Fibroblast of lung (primary cell): ENCODE measurements at places on chromosomes 7 and 10. TPM values are rescaled to one million over a fixed set of nuclear protein-coding genes. Genes with fewer than 3 reads are reported as not detected.
A peak's percentile ranks its signal among the peaks of the same experiment; 100 is the strongest.

DNA sequence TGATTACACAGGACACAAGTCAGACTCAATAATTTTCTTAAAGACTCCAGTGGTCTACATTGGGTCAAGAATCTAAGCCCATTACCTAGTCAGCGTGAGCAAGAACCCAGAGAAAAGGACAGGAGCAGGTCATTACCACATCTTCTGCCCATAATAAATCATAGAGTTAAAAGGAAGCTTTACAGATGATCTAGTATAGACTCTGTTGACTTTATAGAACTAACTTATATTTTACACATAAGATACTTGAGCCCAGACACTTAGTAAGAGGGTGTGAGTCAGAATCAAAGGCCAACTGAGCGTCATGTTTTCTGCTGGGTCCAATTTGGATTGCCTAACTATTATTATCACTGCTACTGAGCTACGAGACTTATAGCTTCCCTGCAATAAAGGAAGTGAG, 206.1 kb upstream of the NPSR1 start:
- peak; percentile 84 for DNase-seq

DNA sequence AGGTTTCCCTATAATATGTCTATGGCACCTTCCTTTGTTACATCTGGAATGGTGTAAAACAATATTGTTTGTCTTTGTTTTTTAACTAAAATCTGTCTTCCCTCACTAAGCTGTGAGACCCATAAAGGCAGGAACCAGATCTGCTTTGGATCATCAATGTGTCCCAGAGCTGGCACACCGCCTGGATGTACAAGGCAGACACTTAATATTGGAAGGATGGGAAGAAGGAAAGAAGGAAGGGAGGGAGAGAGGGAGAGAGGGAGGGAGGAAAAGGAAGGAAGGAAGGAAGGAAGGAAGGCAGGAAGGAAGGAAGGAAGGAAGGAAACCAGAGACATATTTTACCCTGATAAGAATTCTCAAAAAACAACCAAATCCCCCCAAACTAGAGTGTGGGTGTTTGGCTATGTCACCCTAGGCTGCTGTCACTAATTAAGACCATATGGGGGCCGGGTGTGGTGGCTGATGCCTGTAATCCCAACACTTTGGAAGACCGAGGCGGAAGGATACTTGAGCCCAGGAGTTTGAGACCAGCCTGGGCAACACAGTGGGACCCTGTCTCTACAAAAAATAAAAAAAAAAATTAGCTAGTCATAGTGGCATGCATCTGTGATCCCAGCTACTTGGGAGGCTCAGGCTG, 59.6 kb downstream of the SH3PXD2A start:
- no peak for DNase-seq

- DNase-seq, result no peak
These were observed 908 bp downstream of the CRYGN start for GRCh38 chr7:151438864-151439601.

The SLC26A3 gene
- total RNA-seq, result not detected in 2 replicates

The SSC4D gene
- total RNA-seq, result 0.33 and 0.51 TPM in 2 replicates

The DNAH11 gene
- under 0.01 and 0.33 TPM in 2 replicates for total RNA-seq

GRCh38 chr7:36006636-36007229, 146.3 kb upstream of the EEPD1 start:
- no peak for DNase-seq

DNA sequence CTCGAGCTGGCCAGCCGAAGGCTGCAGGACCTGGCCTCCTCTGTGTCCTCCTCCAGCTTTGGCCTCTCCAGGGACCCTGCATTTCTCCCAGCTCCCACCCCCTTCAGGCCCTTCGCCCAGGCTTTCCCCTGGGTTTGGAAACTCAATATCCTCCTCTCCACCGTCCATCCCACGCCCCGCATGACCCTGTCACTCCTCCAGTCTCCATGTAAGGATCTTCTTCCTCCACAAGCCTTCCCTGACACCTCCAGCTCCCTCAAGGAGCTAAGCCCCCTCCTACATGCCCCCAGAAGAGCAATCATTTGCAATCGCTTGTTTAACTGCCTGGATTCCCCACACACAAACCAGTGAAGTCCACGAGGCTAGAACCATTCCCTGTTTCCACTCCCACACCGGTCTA, 24.6 kb upstream of the TMEM213 start:
- no peak for DNase-seq

DNA sequence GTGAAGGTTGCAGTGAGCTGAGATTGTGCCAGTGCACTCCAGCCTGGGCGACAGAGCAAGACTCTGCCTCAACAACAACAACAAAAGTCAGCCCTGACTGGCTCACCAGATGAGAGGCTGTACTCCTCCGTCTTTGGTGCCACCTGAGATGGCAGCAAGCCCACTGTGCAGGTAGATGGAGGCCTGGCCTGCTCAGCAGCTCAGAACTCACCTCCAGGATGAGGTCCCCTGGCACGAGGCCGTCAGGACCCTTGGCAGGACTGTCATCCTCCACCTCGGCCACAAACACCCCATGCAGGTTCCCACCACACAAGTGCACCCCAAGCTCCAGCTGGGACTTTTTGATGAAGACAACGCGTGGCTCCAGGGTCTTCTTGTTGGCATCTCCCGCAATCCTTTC, 117.2 kb downstream of the DLG5 start:
- no peak for DNase-seq

DNA sequence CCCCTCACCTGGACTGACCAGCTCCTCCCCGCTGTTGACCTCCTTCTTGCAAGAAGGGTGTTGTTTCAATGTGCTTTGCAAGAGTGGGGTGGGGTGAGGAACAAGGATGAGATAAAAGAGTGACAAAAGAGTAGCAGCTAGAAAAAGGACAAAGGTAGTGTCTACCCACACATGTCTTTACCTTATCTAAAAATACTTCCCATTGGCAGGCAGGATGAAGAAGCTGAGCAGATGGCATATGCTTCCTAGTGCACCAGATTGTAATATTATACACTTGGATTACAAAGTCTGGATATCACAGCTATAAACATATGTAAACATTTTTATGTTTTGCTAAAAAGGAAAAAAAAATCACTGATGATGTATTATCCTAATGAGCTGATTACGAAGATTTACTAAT, 34.5 kb downstream of the CHN2 start:
- no peak for DNase-seq
